ENCODE measurements at places on chromosomes 7 and 10.
A peak's percentile ranks its signal among the peaks of the same experiment; 100 is the strongest.

- DNase-seq = no peak
Observed at GRCh38 chr10:10891124-10892082, 126.3 kb upstream of the CELF2 start.

DNA sequence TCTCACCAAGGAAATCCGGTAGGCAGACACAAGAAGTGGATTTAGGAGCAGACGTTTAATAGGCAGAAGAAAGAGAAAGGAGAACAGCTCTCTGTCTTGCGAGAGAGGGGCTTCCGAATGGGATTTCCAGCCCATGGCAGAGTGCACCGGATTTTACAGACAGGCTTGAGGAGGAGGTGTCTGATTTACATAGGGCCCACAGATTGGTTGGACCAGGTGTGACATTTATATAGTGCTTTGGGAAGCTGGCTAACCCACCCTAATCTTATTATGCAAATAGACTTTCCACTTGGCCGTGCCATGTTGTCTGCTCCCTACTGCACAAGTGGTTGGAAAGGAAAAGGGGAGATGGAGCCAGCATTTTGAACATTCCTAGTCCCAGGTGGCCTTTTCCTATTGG lies 57.8 kb downstream of the ANKMY2 start:
- DNase-seq = no peak

DNA sequence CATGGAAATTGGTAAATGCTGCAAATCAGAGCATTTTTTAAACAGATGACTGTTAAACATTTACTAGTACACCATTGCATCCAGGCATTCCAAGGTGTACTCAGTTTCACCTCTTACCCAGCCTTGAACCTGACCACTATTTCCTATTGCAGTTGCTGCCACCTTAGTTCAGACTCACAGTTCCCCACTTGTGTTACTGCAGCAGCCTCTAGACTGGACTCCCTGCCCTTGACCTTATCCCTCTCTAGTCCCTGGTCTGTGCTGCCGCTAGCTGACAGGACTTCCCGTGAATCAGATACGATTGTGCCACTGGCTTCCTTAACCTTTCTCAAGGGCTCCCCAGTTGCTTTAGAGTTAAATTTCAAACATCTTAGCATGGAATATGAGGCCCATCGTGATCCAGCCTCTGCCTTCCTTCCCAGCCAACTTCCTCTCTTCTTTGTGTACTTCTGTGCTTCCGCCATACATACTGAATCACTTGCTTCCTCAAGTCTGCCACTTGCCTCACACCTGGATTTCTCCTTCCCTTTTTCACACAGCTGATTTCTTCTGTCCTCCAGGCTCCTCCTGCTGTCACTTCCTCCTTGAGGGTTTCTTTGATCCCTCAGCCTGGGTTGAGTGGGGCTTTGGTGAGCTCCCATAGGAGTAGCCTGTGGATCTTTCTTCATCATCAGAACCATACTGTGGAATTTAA lies 118.7 kb upstream of the GJD4 start:
- no peak for DNase-seq

DNA sequence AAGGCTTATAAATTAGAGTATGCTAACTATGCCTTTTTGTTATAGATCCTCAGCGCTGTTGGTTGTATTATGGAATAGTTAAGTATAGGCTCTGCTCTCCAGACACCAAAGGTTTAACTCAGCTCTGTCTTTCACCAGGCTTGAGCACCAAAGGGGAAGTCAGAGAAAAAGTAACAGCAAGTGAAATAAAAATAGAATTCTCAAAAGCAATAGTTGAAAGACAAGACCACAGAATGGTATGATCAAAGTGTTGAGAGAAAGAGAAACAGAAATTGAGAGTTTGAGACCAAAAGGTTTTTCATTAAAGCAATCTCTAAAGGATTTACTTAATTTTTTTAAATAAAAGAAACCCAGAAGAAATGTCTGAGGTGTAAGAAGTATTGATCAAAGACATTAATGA lies 529.8 kb upstream of the C7orf33 start:
- no peak for DNase-seq

DNA sequence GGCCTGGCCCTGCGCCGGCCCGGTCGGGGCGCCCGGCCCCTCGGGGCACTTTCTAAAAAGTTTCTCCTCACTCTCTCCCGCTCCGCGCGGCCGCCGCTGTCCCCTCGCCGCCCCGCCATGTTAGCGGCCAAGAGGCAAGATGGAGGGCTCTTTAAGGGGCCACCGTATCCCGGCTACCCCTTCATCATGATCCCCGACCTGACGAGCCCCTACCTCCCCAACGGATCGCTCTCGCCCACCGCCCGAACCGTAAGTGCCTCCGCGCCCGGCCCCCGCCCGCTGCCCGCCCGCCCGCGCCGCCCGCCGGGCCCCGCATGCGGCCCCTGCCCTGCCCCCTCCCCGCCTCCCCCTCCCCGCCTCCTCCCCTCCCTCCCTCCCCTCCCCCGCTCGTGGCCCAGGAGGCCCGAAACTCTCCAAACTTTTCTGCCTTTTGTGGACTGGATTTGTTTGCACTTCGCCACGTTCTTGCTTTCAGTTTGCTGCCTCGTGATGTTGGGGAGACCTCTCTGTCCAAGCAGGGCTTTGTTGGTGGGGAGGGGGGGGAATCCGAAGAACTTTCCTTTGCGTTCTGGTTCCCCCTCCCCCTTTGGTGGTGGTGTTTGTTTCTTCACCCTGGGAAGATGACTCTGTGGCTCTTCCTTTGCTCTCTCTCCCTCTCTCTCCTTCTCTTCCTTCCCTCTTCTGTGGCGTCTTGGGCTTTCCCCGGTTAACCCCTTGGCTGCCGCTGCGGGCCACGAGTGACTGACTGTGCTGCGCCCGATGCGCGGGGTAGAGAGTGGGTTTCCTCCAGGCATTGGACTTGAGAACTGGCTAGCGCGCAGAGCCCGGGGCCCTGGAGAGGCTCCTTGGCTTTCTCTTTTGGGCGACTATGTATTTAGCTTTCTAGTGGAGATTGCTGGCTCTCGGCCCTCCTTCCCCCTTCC lies 1.6 kb downstream of the TCF7L2 start:
- DNase-seq = no peak

- DNase-seq = no peak
Observed at GRCh38 chr10:142371-142770, 7.1 kb downstream of the ZMYND11 start.

GRCh38 chr10:124025152-124025551 lies 68.2 kb downstream of the CHST15 start:
- DNase-seq = no peak

- peak; percentile 53 for DNase-seq
Observed at GRCh38 chr10:114045136-114046086, 1.7 kb downstream of the ADRB1 start.

GRCh38 chr10:123778719-123779517 lies 112.7 kb downstream of the CPXM2 start:
- no peak for DNase-seq

DNA sequence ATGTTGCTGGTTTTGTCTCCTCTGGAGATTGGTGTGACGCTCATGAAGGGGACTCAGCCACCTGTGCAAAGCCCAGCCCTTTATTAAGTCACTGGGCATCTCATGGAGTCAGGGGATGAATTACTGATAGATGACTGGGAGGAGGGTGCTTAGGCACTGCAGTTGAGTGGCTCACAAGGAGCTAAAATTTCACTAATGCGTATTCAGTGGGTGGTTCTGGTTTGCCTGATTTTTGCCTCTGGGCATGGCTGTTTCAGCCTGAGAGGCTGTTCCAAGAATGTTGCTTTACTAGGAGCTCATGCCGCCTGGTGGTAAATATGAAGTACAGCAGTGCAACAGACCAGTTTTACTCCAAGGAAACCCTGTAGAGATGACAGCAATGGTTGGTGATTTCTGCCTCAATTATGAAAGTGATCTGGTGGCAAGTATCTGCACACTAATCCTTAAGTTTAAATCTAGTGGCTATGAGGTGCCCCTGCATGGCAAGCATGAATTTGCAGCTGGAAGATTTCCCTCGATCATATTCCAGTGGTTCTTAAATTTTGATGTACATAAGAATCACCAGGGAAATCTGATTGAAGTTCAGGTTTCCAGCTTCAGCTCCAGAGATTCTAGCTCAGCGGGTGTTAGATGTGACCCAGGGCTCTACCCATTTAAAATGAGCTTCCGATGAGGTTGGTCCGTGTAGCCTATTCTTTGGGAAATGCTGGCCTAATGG lies 19.9 kb downstream of the ACTA2 start:
- DNase-seq = peak; percentile 21

GRCh38 chr10:3882855-3883254 lies 97.8 kb upstream of the KLF6 start:
- DNase-seq = no peak

DNA sequence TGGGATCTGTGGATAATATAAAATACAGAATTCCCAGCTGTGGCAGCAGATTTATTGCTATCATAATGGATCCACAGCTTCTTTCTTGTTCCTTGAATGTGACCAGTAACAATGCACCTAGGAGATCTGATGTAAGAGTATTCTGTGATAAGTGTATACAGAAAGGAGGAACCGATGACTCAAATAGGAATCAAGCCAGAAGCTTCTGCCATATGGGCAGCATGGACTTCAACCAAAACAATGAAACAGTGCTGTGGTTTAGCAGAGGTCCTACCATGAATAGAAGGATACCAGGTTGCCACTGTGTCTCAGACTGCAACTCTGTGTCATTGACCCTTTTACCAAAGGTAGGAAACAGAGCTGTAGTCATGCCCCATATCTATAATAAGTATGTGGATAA lies 81.8 kb downstream of the PTPRZ1 start:
- DNase-seq = no peak

DNA sequence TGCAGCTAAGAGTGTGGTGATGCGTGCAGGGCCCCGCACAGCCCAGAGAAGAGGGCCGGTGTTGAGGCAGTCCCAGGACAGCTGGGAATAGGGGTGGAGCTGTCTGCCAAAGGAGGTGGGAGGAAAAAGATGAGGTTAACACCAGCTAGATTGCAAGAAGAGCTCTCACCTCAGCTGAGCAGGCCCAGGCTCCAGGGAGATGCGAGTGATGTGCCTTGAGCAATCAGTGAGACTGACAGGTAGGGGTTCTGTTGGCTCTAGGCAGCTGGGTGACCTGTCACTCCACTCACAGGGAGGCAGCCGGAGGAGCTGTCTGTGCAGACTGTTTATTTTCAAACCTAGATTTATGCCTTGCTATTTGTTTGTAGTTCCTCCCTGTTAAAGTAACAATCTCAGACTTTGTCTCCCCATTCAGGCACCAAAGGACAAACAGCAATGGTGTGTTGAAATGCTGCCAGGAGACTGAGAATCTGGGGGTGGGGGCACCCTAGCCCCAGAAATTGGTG lies 205.1 kb upstream of the CXCL12 start:
- no peak for DNase-seq

- no peak for DNase-seq
Observed at GRCh38 chr7:98203964-98204605, 7.2 kb upstream of the BHLHA15 start.

DNA sequence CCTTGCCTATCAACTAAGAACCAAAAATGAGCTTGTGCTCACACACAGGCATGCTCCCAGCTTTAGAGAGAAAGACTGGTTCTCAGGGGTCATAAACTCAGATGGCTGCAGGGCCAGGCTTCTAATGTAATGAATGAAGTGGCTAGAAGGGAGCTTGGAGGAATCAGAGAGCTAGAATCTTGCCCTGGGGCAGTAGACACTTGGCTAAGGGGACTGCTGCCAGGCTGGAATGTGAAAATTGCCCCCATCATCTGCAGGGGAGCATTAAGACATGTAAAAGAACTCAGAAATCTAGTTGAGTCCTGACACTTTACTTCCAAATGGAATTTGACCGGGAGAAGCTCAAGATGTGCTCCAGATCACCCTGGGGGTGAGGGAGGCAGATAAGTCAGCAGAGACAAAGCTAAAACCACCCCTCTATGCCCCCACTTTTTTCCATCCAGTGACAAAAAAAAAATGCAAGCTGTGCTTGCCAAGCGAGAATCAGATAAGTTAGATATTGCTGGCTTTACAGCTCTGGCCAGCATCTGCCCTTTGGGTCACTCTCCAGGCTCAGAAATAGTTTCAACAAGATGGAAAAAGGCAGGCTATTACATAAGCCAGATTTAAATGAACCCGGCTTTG lies 2.3 kb upstream of the SLC16A9 start:
- DNase-seq = no peak

GRCh38 chr7:135341049-135341448 lies 107.4 kb downstream of the STRA8 start:
- no peak for DNase-seq

DNA sequence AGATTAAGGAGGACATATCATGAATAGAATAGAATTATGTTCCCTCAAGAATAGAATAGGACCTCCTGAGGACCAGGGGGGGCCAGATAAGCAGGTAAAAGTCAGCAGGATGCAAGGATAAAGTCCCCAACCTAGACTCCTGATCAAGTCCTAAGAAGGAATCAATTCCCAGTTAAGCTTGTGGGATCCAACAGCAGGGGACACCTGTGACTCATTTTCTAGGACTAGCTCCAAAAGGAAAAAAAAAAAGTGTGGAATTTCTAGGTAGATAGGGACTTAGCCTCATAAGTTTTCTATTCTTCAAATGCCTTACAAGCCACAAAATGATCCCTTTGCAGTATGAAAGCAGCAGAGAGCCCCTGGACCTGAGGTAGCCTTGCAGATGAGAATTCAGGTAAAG lies 336.2 kb downstream of the WDR11 start:
- no peak for DNase-seq

DNA sequence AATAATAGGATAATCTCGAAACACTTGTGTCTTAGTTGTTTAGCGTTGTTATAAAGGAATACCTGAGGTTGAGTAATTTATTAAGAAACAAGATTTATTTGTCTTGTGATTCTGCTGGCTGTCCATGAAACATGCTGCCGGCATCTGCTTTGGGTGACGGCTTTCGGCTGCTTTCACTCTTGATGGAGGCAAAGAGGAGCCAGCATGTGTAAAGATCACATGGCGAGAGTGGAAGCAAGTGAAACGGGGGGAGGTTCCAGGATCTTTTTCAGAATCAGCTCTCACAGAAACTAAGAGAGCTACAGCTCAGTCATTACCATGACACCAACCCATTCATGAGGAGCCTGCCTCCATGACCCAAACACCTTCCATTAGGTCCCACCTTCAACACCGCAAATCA lies 402.8 kb downstream of the CDC14C start:
- no peak for DNase-seq

DNA sequence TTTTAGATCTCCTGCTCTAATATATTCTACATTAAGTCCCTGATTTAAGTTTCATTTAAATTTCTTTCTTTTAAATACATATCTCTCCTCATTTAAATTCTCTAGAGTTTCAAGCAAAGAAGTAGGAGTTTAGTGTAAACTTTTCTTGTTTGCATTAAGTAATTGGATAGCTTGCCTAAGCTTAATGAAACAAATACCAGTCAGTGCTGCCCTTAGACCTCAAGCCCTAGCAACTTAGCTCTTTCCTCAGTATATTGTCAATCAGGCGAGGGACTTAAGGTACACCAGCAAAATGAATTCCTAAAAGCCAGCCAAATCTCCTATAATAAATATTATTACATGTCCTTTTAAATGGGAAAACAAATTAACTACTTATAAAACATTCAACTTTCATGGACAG lies 101.5 kb downstream of the CHCHD3 start:
- DNase-seq = no peak

DNA sequence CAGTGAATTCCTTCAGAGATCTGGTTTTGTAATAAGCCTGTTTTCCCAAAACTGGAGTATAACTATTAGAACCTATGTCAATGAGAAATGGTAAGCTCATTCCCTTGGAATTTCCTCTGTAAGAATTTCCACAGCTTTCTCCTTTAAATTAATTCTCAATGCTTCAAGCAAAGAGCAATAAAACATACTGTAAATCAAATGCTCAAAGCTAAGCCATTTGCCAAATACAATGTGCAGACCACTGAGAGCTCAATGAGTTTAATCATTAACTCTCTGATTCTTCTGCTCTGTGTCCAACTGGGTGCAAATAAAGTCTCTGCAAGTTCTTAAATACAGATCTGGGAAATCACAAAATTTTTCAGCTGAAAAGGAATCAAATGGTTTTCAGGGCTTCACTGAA lies 227.6 kb upstream of the IMMP2L start:
- DNase-seq = no peak
